ENCODE measurements at places on chromosomes 1 and 21. TPM values are rescaled to one million over a fixed set of nuclear protein-coding genes. Genes with fewer than 3 reads are reported as not detected.

The LCE1E gene
- total RNA-seq = not detected

The KRTAP7-1 gene
- total RNA-seq = not detected

The ADGRL4 gene
- total RNA-seq = 0.65 TPM

The C1orf210 gene
- total RNA-seq = not detected

The GJA8 gene
- not detected for total RNA-seq

The TENT5C gene
- total RNA-seq = 8.0 TPM

The SLC6A17 gene
- total RNA-seq = 0.22 TPM

The TDRD10 gene
- 0.54 TPM for total RNA-seq

The OVAAL gene
- not detected for total RNA-seq

The FAM151A gene
- not detected for total RNA-seq

The SLAMF8 gene
- 0.11 TPM for total RNA-seq

The VSIG8 gene
- total RNA-seq = not detected

The CD1D gene
- 0.52 TPM for total RNA-seq

Measured in articular chondrocyte of knee joint (primary cell).